ENCODE measurements at places on chromosomes 1 and 21.
A peak's percentile ranks its signal among the peaks of the same experiment; 100 is the strongest.

GRCh38 chr1:108041360-108042142 lies 76.6 kb upstream of the VAV3 start:
- DNase-seq = no peak

GRCh38 chr1:83813576-83813975 lies 185.4 kb downstream of the TTLL7 start:
- DNase-seq = no peak

DNA sequence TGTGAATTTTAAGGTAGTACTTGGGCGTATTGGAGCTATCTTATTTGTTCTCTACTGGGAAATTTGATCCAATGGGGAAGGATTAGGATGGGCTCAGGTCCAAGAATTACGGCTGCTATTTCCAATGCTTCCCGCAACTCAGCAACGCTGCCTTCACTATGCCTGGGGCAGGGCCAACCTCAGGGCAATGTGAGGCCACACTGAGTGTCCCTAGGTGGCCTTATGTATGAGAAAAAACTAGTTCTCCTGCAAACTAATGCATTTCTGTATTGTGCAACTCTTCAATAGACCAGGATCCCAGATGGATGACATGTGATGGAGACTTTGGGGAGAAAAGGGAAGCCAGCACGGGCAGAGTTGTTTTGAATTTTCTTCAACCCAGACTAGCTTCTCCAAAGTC lies 168.1 kb downstream of the DUSP10 start:
- DNase-seq = no peak

GRCh38 chr1:174206148-174206836 lies 47.0 kb downstream of the RABGAP1L start:
- DNase-seq = no peak

- no peak for DNase-seq
Observed at GRCh38 chr1:65357291-65357960, 48.1 kb downstream of the DNAJC6 start.

GRCh38 chr21:35208104-35208503 lies 159.0 kb upstream of the RUNX1 start:
- DNase-seq = no peak

- no peak for DNase-seq
Observed at GRCh38 chr1:198823626-198824025, 184.8 kb downstream of the PTPRC start.

GRCh38 chr1:153617663-153618062 lies 1.5 kb upstream of the S100A14 start:
- DNase-seq = no peak

- peak; percentile 67 for DNase-seq
Observed at GRCh38 chr1:151024540-151025146, 11.7 kb upstream of the BNIPL start.

DNA sequence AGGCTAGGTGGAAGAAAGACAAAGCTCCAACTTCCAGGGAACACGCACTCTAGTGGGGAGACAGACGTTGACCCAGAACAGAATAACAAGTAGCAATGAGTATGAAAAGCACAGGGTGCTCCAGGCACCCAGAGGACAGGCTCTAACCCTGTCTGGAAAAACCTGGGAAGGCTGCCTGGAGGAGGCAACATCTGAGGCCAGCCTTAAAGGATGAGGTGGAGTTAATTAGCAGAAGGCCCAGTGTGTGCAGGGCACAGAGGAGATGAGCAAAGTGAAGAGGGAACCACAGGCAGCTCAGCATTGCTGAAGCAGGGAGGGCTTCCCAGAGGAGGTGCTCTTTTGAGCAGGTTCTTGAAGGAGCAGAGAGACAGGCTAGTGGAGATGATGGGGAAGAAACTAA lies 126.7 kb upstream of the KLHDC7A start:
- DNase-seq = no peak

- no peak for DNase-seq
Observed at GRCh38 chr1:11767922-11768704, 6.1 kb downstream of the C1orf167 start.

DNA sequence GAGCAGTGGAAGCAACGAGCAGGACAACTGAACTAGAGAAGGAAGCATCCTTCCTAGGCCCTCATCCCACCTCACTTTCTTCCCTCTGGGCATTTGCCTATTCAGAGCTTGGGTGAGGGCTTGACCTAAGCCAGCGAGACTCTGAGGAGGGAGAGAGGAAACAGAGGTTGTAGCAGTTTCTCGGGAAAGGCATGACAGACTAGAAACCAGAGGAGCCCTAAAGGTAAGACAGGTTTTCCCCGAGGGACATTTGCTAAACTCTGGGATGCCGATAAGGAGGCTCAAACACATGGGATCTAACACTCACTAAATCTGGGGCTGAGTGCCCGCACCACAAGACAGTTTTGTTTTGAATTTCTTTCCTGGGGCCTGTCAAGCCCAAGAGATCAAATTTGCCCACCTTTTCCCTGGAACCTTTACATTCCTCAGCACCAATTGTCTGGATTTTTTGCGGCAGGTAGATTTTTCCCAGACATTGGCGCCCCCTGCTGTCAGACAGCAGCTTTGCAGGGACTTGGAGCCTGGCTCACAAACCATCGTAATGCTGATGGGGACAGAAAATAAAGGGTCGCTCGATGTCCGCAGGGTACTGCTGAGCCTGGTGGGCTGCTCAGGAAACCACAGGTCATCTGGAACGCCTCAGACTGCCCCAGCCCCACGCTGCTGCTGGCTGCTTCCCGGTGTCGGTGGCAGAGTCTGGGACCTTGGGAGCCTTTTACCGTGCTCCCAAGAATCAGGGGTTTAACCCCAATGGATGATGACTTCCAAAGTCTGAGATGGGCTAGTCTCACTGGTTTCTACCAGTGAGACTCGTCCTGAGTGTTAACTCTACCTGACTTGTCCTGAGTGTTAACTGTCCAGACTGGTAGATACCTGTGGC lies 23.4 kb upstream of the TSPAN2 start:
- no peak for DNase-seq

DNA sequence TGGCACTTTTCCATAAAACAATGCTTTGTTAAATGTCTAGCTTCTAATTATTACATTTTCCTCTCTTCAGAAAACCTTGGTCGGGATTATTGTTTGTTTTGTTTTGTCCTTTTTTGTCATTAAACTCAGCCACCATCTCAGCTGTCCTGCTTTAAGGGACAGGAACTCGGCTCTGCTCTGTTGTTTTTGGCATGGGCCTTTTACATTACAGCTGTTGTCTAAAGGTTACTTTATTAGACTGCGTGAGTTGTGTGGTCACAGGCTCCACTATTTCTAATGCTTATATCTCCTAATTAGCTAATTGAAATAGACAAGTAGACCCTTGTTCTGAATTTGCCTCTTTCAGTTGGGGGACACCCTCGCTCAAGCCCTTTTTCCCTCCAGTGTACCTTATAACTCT lies 1.6 kb downstream of the PALMD start:
- no peak for DNase-seq
